ENCODE measurements at places on chromosomes 12 and 14. TPM values are rescaled to one million over a fixed set of nuclear protein-coding genes. Genes with fewer than 3 reads are reported as not detected.

Gene DAO
- total RNA-seq = 0.09 TPM

DNA sequence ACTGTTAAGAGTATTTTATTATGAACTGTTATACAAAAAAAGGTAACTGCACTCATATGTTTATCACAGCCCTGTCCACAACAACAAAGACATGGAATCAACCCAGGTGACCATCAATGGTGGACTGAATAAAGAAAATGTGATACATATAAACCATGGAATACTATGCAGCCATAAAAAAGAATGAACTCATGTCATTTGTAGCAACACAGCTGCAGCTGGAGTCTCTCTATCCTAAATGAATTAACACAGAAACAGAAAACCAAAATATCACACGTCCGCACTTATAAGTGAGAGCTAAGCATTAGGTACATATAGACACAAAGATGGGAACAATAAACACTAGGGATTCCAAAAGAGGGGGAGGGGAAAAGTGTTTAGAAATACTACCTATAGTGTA, 95.8 kb downstream of the BCAT1 start:
- no peak for DNase-seq
- peaks cover 8% of the 10 kb centered on the region for H3K4me1 ChIP-seq

GRCh38 chr12:112941528-112942335, 3.5 kb downstream of the OAS3 start:
- H3K27me3 ChIP-seq = no peaks in the 10 kb centered on the region
- H3K27ac ChIP-seq = no peak overlapping the region
- no peak overlapping the region for H3K4me3 ChIP-seq
- DNase-seq = no peak
- H3K36me3 ChIP-seq = peaks cover 48% of the 10 kb centered on the region
- H3K4me1 ChIP-seq = peaks cover 16% of the 10 kb centered on the region

DNA sequence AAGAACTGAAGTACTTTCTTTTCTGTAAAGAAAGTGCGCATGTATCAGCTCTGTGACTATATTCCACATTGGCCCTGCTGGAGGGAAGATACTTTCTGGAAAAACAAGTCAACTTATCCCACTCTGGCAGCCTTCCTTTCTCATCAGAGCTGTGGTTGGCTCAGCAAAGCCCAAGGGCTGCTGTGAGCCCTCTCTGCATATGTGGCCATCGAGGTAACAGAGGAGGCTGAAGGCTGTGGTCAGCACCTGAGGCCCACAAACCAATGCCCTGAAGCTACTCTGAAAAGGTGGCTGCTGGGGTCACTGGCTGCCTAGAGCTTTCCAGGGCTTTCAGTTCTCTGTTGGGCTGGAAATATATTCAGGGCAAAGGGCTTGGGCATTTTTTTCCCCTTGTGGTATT, 70.8 kb upstream of the IGF1 start:
- no peak overlapping the region for H3K4me3 ChIP-seq
- no peak overlapping the region for H3K27ac ChIP-seq
- H3K27me3 ChIP-seq = no peaks in the 10 kb centered on the region
- H3K36me3 ChIP-seq = no peaks in the 10 kb centered on the region
- DNase-seq = no peak

DNA sequence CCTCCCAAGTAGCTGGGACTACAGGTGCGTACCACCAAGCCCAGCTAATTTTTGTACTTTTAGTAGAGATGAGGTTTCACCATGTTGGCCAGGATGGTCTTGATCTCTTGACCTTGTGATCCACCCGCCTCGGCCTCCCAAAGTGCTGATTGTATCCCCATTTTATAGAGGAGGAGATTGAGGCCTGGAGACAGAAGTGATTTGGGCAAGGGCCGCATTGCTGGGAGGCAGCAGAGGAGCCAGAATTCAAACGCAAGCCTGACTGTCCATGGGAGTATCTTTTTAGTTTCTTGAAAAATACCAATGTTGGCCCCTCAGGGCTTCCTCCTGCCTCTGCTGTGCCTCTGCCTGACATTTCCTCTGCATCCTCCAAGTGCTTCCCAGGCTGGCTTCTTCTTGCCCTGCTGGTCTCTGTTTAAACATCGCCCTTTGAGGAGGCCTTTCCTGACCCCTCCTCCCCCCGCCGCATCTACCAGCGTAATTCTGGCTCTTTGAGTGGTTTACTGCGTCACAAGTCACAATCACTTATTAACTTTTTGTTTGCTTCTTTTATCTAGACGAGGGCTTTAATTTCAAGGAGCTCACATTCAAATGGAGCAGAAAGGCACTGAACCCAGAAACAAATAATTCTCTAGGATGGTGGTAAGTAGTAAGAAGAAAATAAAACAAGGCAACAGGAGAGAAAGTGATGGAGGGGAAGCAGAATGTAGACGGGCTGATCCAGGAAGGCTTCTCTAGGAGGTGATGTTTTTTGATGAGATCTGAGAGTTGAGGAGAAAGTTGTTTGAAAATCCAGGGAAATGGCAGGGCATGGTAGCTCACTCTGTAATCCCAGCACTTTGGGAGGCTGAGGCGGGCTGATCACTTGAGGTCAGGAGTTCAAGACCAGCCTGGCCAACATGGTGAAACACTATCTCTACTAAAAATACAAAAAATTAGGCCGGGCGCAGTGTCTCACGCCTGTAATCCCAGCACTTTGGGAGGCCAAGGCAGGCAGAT, 91.0 kb upstream of the MED13L start:
- no peaks in the 10 kb centered on the region for H3K36me3 ChIP-seq
- no peak overlapping the region for H3K4me3 ChIP-seq
- no peak for DNase-seq
- H3K4me1 ChIP-seq = peaks cover 31% of the 10 kb centered on the region

- peaks cover 13% of the 10 kb centered on the region for H3K4me1 ChIP-seq
- peaks cover 26% of the 10 kb centered on the region for H3K27me3 ChIP-seq
- DNase-seq = no peak
- no peaks in the 10 kb centered on the region for H3K36me3 ChIP-seq
- H3K27ac ChIP-seq = no peak overlapping the region
Measured at GRCh38 chr12:52091869-52092268, 12.4 kb downstream of the SMIM41 start.

- H3K4me1 ChIP-seq = no peaks in the 10 kb centered on the region
- no peak overlapping the region for H3K27ac ChIP-seq
- no peak for DNase-seq
- H3K36me3 ChIP-seq = no peaks in the 10 kb centered on the region
- no peaks in the 10 kb centered on the region for H3K27me3 ChIP-seq
Measured at GRCh38 chr14:43407706-43408105, 1099.4 kb downstream of the FSCB start.

DNA sequence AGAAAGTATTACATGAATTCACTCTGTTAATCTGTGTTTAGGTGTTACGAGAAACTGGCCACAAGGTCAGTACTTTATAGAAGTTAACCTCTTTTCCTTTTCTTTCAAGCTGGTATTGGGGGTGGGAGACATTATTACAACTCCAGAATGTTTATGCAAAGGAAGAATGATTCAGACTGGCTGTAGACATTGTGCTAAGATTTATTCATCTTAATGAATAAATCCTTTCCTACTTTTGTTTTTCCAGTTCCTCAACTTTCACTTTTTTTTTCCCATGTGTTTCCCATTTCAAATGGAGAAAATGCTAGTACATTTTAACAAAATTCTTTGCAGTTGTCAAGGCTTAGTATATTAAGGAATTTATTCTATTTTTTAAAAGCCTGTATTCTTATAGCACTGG, 1.3 kb downstream of the OTOGL start:
- H3K36me3 ChIP-seq = no peaks in the 10 kb centered on the region
- H3K4me3 ChIP-seq = no peak overlapping the region

DNA sequence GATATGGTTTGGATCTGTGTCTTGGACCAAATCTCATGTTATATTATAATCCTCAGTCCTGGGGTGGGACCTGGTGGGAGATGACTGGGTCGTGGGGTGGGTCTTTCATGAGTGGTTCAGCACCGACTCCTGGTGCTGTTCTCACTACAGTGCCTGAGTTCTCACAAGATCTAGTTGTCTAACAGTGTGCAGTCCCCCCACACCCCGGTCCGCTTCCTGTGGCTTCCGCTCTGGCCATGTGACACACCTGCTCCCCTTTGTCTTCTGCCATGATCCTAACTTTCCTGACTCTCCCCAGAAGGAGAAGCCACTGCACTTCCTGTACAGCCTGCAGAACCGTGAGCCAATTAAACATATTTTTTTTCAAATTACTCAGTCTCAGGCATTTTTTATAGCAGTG, 1262.2 kb downstream of the TMEM121 start:
- no peak for DNase-seq
- H3K4me3 ChIP-seq = no peak overlapping the region
- no peaks in the 10 kb centered on the region for H3K36me3 ChIP-seq
- no peaks in the 10 kb centered on the region for H3K4me1 ChIP-seq
- H3K27me3 ChIP-seq = no peaks in the 10 kb centered on the region

- H3K4me1 ChIP-seq = no peaks in the 10 kb centered on the region
- no peak overlapping the region for H3K4me3 ChIP-seq
- peaks cover 4% of the 10 kb centered on the region for H3K36me3 ChIP-seq
Measured at GRCh38 chr12:40287369-40287975, 62.7 kb downstream of the LRRK2 start.

DNA sequence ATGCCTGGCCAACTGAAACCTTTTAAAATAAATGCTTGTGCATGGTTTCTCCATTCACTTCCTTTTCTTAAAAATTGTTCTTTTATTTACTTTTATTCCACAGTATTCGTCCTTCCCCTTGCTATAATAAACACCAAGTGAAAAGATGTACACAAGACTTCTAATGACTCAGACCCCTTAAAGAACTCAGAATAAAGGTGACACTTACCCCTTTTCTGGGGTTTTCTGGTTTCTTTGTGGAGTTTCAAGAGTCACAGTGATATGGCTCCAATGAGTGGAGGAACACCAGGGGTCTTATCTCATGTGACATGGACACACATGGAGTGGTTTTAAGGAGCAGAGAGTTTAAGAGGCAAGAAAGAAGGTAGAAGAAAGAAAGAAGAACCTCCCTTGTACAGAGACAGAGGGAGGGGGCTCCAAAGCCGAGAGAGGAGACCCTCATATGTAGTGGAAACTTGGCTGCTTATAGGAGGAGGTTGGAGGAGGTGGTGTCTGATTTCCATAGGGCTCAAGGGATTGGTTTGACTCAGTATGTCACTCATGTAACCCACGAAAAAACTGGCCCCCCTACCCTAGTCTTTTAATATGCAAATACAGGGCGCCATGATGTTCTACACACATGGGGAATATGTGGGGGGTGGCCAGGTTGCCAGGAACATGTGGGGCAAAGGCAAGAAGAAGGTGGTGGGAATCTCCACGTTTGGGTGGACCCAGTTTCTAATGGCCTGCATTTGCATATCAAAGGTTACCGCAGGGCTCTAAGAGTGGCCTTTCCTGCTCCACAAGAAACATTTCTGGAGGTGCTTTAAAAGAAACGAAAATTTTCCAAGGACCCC, 22.1 kb upstream of the CD69 start:
- H3K4me3 ChIP-seq = no peak overlapping the region
- no peaks in the 10 kb centered on the region for H3K4me1 ChIP-seq
- DNase-seq = no peak
- H3K27ac ChIP-seq = no peak overlapping the region
- H3K27me3 ChIP-seq = no peaks in the 10 kb centered on the region

DNA sequence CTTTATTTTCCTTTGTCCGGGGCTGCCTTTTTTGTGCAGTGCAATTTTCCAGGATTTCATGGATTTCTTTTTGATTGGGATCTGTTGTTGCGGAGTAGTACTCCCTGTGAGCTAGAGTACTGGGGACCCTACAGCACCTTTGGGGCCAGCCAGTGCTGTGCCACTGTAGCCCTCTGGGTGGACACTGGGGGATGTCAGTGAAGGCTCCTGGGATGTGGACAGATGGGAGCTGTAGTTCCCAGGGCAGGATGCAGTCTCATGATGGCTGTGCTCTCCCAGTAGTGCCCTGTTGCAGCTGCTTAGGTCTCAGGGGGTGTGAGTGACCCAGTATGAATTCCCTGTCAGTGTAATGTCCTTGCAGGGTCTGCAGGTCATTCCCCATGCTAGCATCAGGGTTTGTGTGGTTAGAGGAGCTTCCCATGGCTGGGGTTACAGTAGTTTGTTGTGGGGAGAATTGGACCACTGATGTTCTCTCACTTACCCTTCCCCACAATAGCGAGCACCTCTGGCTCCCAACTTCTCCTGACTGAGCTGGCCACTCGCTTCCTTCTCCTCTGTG, 72.2 kb downstream of the BRMS1L start:
- no peaks in the 10 kb centered on the region for H3K36me3 ChIP-seq
- no peak overlapping the region for H3K27ac ChIP-seq
- DNase-seq = no peak
- no peaks in the 10 kb centered on the region for H3K4me1 ChIP-seq
- no peaks in the 10 kb centered on the region for H3K27me3 ChIP-seq
- H3K4me3 ChIP-seq = no peak overlapping the region

- H3K27me3 ChIP-seq = no peaks in the 10 kb centered on the region
- no peak overlapping the region for H3K4me3 ChIP-seq
- H3K27ac ChIP-seq = no peak overlapping the region
Measured at GRCh38 chr12:59403259-59403932, 192.4 kb upstream of the SLC16A7 start.

DNA sequence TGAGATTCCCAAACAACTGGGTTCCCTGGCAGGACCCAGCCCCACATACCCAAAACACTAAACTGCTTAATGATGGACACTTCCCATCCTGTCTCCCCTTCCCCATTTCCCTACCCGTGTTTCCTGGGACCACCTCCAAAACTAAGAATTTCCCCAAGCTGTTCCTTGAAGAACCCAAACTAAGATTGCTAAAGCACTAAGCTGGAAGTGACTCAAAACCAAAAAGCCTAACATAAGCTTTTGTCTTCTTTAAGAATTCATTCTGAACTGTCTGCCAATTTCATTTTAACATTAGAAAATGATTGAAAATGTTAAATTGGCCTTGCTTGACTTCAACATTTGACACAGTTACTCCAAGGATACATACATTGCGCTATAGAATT, 29.5 kb upstream of the STAB2 start:
- H3K4me3 ChIP-seq = no peak overlapping the region
- no peaks in the 10 kb centered on the region for H3K36me3 ChIP-seq
- H3K27me3 ChIP-seq = no peaks in the 10 kb centered on the region

DNA sequence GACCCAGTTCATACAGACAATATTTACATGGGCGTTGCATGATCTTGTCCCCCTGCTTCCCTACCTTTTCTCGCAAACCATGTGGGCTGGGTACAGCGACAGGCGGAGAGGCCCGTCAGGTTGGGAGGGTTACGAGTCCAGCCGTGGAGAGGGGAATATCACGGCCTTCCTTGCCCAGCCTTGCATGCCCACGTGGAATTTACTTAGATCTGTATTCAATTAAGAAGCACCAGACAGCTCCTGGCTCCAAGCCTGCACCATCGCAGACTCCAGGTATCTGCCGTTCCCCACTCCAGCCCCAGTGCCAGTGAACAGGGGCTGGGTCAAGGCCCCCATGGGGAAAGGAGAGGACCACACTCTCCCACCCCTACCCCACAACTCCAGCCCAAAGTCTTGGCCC, 29.8 kb downstream of the BCL11B start:
- peaks cover 31% of the 10 kb centered on the region for H3K4me1 ChIP-seq
- no peak overlapping the region for H3K27ac ChIP-seq
- peaks cover 52% of the 10 kb centered on the region for H3K27me3 ChIP-seq
- no peak for DNase-seq
- no peak overlapping the region for H3K4me3 ChIP-seq

- no peak overlapping the region for H3K27ac ChIP-seq
- H3K36me3 ChIP-seq = no peaks in the 10 kb centered on the region
- DNase-seq = no peak
- H3K4me1 ChIP-seq = no peaks in the 10 kb centered on the region
Measured at GRCh38 chr12:100528471-100529127, 44.9 kb upstream of the GAS2L3 start.
